Stimulated activated CD8-positive, alpha-beta memory T cell treated with anti-CD3 and anti-CD28 coated beads, Interleukin-7, amount 100 ng/mL, for 1 hour (primary cell): ENCODE measurements at places on chromosomes 4 and X.

DNA sequence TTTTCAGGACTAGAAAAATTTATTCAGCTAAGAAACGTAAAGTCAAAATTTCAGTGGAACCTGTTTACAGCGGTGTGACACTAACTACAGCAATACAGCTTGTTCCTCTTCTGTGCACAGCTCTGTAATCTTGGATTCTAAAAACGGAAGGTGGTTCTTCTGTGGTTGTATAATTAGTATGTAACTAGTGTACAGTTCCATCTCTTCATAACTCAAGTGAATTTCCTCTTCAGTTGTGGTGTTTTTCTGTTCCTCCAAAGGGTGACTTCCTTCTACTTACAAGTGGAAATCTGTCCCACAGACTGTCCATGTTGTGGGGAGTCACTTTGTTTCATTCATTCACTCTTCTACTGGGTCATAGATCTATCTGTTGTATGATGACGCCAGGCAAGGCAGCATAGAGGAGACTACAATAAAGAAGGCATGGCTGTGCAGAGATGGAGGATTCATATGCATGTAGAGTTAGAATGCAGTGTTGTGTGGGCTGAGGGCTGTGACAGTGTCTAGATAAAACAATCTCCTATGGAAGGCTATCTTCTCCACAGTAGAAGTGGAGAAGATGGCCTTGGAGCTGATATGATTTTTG lies 5.4 kb downstream of the DAPP1 start:
- no peak for DNase-seq

GRCh38 chr4:16155528-16156169 lies 70.6 kb downstream of the TAPT1 start:
- DNase-seq: no peak

DNA sequence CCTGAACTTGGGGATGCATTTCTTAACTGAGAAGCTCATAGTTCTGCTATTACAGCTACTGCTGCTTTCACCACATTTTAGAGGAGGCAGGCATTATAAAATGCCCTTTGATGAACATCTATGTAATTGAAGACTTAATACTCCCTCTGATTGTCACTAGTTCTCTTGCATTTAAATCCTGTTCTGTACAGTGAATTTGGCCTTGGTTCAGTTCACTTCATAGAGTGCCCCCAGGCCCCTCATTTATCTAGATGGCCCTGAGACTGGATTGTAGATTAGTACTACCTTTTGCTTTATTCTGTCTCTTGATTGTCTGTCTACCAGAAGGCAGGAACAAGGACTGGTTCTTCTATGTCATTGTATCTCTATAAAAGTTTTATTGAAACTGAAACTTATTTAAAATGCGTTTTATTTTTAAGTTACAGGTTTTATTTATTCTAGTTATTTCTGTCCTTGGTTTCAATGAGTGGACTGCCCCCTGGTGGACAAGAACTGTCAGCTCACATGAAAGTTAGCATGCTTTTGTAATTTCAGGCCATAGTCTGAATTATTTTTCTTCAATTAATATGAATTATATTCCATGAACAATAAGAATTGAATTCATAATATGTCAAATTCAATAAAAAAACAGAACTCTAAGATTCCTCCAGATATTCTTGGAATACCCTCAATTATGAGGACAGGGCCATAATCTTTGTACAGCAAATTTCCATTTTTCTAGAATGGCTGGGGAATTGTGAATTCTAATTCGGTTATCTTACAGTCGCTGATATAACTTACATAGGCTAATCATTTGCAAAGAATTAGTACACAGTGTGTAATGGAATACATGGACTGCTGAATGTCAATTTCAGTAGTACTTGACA lies 47.2 kb upstream of the TMEM33 start:
- DNase-seq: peak; percentile 8

DNA sequence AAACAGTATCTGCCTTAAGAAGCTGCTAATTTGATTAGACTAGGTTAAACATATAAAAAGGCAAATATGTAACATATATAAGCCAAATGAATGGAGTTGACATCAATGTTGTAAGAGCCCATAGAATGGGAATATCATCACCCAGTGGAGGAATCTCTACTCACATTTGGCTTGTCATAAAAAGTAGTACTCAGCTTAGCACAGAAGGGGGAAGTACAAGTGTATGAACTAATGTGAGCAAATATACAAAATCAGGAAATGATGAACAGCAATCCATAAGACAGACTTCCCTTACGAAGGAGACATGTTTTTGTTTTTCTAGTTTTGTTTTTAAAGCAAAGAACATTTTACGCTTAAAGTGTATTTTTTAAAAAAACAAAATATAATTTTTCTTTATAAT lies 74.9 kb downstream of the MAB21L2 start:
- no peak for DNase-seq

DNA sequence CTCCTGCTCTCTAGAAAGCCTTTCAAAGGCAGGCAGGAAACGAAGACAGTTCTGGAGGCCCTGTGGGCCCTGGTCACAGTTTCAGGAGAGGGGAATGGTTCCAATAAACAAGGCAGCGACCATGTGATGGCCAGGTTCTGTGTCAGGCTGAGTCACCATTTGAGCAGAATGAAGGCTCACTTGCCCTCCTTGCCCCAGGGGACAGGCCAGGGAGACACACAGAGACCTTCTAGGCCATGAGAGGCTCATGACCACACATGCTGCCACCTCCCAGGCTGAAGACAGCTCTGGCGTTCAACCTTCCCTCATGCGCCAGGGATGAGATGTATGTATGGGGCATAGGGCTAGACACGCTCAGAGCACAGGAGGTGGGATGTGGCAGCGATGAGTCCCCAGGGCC lies 22.9 kb upstream of the TRIM2 start:
- no peak for DNase-seq

GRCh38 chr4:141347684-141348083 lies 127.0 kb downstream of the ZNF330 start:
- no peak for DNase-seq

DNA sequence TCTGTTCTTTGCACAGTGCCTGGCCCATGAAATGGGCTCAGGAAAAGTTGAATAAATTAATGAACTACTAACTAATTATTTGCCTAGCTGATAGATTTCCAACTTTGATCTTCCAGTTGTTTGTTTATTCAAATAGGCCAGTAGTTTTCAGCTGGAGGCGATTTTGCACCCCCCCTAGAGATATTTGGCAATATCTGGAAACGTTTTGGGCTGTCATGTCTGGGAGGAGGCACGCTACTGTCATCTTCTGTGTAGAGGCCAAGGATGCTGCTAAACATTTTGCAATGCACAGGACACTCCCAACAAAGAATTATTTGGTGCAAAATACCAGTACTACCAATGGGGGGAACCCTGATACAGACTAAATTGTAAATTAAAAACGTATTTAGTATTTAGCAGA lies 81.9 kb downstream of the VCX2 start:
- no peak for DNase-seq

- DNase-seq: no peak
Observed at GRCh38 chrX:5957506-5957905, 271.2 kb downstream of the NLGN4X start.

DNA sequence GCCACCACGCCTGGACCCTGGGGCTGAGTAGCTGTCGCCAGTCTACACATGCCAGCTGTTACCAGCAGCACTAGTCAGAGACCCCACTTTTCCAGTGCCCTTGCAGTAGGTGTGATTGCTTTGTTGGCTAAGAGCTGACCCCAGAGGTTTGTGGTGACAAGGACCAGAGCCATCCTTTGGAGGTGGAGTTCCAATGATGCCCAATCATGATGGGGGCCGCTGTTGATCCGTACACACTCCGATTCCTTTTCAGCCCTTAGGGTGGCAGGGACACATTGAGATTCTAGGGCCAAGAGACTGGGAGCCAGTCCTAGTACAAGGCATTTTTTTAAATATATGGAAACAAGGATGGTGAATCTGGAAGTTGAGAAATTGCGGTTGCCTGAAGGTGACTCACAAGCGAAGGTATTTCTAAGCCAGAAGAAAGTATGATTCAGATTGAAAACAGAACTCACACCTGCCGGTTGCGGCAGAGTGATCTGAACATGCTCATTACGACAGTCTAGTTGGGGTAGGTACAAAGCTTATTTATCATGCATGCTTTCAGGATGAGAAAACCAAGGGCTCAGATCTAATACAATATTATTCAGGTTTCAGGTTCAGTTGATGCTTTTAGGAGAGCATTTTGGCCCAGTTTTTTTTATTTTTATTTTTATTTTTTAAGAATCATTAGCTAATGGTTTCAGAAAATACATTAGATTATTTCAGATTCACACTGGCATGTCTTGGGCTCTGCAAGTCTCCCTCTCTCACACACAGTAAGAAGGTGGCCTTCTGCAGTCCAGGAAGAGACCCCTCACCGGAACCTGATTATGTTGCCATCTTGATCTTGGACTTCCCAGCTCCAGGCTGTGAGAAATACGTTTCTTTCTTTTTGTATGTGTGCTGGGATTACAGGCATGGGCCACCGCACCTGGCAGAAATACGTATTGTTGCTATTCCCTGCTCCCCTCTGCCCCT lies 43.4 kb downstream of the SHROOM2 start:
- no peak for DNase-seq

DNA sequence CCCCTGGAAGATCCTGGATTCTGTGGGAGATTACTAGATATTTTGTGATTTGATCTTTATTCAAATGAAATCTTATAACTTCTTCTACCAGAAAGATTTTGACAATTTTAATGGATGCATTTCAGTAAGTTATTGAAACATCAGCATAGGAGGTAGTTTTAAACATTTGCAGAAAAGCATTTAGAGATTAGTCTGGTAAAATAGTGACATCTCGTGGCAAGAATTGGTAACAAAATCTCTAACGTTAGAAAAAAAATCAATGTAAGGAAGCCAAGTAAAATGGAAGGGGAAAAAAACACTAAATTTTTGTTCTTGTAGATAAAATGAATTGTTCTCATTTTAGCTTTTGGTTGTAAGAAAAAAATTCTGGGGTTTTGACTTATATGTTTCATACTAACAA lies 73.3 kb downstream of the TASL start:
- no peak for DNase-seq

GRCh38 chr4:15935504-15936402 lies 2.8 kb downstream of the FGFBP1 start:
- DNase-seq: no peak

- no peak for DNase-seq
Observed at GRCh38 chrX:47422444-47422843, 52.1 kb downstream of the ZNF157 start.

- no peak for DNase-seq
Observed at GRCh38 chr4:74095886-74096264, 3.1 kb downstream of the CXCL2 start.

GRCh38 chr4:142823796-142824195 lies 22.3 kb downstream of the INPP4B start:
- no peak for DNase-seq

DNA sequence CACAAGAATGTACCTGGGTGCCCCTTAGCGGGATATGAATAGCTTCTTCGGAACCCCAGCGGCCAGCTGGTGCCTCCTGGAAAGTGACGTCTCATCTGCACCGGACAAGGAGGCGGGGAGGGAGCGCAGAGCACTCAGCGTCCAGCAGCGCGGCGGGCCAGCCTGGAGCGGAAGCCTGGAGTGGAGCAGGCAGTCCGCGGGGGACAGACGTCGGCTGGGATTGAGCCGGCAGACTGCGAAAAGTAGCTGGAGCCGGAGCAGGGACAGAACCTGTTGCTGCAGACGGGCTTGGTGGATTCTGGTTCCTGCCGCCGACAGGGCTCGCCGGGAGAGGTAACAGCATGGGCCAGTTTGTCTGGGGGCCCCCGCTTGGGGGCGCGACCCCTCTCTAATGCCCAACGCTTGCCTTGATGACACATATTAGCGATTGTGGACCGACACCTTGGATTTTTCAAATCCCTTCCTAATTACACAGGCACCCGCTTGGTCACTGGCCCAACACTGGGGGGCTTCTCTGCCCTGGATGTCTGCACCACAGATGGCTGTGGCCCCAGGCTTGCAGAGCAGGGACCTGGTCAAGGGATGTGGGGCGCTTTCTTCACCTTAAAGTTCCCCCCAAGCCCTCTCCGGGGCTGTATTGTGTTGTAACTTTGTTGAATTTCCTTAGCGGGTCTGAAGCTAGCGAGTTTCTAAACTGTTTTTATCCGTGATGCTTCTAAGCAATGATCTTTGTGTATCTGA lies at the start of gene NPFFR2:
NPFFR2 (plus strand) TSS at position 133 of the 741 bp plus-strand sequence. CDS start 96,592 bp downstream, outside the sequence.
- DNase-seq: no peak

GRCh38 chr4:6526671-6527091 lies 48.3 kb upstream of the MAN2B2 start:
- DNase-seq: no peak

- DNase-seq: no peak
Observed at GRCh38 chr4:80586716-80587115, 251.2 kb downstream of the CFAP299 start.

DNA sequence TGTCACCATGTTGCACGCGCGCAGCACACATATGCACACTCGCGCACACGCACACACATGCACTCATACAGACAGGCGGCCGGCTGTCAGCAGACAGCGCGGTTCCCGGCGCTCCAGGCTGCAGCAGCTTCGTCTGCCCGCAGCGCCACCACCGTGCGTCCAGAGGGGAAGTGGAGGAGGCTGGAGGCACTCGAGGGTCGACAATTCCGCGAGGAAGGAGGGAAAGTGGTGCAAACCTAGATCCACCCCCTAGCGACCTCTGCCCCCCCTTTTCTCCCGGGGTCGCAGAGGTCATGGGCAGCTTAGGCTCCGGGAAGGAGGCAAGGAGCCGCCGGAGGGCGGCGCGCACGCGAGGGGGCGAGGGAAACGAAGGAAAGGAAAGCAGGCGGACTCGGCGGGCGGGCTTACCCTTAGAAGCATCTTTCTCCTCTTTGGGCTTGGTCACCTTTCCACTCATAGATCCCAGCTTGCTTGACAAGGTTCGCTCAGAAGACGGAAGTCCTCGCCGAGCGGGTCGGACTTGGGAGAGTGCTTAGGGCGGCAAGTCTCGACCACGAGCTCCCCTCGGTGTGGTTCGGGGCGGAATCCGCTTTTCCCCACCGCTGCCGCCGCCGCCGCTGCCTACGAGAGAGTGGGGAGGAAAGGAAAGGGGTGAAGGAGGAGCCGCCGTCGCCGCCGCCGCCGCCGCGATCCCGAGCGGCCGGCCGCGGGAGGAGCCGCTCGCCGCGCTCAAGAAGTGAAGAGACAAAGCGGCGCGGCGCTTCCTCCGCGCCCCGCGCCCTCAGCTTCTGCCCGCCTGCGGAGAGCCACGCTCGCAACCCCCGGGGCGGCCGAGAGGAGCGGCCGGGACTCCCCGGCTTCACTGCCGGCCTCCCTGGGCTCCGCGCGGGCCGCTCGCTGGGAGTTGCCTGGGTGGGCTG lies 326.6 kb upstream of the F9 start:
- no peak for DNase-seq

DNA sequence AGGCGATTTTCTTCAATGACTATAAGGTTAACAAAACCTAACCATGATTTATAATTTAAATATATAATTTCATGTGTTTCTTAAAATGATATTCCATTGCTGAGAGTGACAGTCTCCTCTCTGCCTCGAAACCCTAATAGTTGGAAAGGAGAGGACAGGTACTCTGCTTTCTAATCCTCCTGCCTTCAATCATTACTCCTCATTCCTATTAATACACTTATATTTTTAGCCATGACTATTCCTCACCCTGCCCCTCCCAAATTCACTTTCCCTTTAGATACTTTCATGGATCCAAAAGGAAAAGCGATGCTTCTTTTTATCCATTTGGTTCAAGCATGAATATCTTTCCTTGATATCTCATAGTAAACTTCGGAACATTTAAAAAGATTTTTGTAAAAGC lies 418.2 kb downstream of the CCSER1 start:
- DNase-seq: no peak
